ENCODE measurements at places on chromosomes 7 and 10.

- no peak for DNase-seq
Observed at GRCh38 chr10:10600004-10600403, 417.7 kb upstream of the CELF2 start.

GRCh38 chr10:79264942-79265341 is 82.3 kb upstream of the PPIF start:
- no peak for DNase-seq

DNA sequence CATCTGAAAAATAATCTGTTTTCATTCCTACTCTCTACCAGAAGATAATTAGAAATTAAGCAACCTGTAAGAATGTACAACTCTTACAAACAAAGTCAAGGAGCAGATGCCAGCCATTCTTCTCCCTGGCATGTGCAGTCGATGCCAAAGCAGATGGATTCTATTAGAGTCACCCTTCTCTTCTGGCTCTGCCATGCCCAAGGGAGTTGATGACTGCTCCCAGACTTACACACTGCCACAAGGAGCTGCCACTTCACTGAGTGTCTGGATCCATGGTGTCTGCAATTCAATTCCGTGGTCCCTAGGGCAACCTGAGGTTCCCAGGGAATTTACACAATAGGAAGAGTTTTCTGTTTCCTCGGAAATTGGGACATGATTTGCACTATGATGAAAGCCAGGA is 89.1 kb upstream of the IFRD1 start:
- no peak for DNase-seq

DNA sequence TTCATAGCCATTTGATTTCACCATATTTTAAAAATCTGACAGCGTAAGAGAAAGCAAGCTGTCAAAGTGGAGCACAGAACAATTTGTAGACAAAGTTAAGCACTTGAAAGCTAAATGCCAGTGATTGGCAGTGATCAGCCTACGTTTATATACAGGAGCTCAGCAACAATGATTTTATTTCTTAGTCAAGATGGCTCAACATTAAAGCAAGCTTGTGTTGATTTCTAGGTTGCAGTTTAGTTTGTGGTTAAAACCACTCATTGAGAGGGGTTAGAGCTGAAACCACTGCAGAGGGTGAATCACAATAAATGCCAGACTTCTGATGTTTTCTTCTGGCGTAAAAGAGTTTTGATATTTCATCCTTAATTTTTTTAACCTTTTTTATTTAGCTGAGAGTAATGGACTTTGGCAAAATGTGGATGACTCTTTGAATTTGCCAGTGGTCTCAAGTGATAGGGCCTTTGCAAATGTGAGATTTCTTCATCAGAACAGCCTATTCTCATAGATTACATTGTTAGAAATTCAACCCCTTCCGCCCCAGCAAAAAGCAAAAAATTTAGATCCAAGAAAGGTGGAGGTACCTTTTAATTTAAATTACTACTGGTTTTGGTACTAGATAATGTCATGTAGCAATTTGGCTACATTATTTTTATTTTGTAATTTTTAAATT is 73.8 kb downstream of the SHOC2 start:
- DNase-seq, result no peak

DNA sequence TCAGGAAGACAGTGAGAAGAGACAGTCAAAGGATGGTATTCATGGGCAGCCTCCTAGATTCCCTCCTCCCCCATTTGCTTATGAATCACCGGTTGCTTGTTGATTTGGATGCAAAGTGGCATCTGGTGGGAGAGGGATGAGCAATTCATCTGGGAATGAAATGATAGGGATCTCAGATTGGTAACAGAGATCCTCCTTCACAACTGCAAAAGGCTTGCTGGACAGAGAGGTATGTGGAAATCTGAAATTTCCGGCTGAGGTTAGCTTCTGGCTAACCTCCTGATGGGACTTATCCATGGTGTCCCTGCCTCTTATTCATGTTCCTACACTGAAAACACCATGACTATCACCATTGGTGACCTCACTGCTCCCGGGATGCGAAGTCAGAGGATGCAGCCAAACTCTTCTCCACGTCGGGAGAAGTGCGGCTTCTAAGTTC is 48.4 kb upstream of the PODXL start:
- DNase-seq, result no peak

- no peak for DNase-seq
Observed at GRCh38 chr7:154584352-154585252, 418.3 kb downstream of the PAXIP1 start.

- no peak for DNase-seq
Observed at GRCh38 chr7:73851410-73852338, 9.3 kb upstream of the TMEM270 start.

DNA sequence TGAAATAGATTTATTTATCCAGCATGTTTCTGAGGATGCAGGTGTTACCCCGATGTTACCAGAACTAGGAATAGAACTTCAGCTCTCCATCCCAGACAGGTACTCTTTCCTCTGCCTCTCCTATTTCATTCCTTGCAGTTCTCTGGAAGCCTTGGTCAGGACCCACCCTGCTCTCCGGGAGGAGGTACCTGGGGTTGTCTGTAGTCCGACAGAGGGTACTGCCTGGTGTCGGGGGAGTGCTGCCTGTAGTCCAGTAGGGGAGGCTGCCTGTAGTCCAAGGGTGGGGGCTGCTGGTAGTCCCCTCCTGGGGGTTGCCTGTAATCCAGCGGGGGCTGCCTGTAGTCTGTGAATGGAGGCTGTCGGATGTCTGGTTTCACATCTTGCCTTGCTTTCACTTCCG is 328.4 kb downstream of the PHTF2 start:
- no peak for DNase-seq

DNA sequence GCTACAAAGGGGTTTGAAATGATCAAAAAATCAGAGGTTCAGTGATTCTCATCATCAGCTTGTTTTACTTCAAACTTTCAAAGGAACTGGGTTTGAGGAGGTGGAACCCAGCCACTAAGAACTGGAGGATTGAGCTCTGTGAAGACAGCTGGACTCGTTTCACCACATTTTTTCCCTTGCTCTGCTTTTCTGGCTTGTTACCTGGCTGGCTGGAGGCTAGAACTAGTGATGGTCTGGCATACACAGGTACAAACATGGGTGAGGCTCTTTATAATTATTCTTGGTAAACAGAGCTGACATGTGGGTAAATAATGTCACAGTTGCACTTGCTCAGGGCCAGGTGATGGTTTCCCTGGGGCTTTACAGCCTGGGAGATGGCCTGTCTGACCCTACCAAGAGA is 352.5 kb downstream of the FGFR2 start:
- no peak for DNase-seq

Measured in NCI-H1436 treated with DMSO at 0.1 percent for 48 hours (cell line).